ENCODE measurements at places on chromosomes 12 and 14.

DNA sequence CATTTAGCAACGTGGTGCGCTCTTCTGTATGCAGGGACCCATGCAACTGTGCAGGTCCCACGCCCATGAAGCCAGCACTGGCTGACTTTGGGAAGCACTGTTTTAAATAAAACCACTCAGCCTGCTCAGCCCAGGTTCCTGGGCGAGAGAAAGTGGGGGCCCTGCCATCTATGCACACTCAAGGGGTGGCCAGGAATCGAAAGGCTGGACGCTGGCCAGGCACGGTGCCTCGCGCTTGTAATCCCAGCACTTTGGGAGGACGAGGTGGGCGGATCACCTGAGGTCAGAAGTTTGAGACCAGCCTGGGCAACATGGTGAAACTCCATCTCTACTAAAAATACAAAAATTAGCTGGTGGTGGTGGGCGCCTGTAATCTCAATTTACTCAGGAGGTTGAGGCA, 179.9 kb upstream of the TBX3 start:
- DNase-seq: no peak

- no peak for DNase-seq
Measured at GRCh38 chr14:46063872-46064271, 587.7 kb downstream of the RPL10L start.

DNA sequence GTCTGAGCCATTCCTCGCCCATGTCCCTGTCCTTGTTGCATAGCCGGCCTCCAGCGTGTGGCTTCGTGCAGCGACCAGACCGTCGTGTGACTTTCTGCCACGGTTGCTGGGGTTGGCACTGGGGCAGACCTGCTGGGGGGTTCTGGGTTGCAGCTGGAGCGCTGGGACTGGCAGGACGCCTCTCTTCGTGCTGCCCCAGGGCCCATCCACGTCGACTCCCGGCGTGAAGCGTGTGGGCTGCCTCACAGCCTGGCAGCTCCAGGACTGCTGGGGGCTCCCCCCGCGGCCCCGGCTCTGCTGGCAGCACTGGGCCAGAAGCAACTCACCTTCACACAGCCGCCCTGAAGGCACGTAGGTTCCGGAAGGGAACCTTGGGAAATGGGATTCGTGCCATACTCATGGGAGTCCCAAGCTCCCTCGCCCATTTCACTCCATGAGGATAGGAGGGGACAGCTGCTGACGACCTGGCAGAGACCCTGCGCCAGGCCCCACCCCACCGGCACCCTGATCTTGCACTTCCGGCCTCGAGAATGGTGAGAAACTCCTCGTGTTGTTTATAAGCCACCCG, 51.9 kb downstream of the GALNT9 start:
- DNase-seq: no peak

GRCh38 chr14:72120315-72120714, 188.1 kb downstream of the RGS6 start:
- DNase-seq: no peak

DNA sequence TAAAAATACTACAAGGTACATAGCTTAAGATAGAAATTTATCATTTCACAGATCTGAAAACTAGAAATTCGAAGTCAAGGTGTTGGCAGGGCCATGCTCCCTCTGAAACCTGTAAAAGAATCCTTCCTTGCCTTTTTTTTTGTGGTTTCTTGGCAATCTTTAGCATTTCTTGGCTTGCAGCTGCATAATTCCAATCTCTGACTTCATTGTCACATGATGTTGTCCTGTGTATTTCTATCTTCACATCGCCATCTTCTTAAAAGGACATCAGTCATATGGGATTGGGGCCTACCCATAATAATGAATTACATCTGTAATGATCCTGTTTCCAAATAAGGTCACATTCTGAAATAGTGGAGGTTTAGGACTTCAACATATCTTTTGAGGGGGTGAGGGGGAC, 250.4 kb downstream of the TMTC2 start:
- no peak for DNase-seq

DNA sequence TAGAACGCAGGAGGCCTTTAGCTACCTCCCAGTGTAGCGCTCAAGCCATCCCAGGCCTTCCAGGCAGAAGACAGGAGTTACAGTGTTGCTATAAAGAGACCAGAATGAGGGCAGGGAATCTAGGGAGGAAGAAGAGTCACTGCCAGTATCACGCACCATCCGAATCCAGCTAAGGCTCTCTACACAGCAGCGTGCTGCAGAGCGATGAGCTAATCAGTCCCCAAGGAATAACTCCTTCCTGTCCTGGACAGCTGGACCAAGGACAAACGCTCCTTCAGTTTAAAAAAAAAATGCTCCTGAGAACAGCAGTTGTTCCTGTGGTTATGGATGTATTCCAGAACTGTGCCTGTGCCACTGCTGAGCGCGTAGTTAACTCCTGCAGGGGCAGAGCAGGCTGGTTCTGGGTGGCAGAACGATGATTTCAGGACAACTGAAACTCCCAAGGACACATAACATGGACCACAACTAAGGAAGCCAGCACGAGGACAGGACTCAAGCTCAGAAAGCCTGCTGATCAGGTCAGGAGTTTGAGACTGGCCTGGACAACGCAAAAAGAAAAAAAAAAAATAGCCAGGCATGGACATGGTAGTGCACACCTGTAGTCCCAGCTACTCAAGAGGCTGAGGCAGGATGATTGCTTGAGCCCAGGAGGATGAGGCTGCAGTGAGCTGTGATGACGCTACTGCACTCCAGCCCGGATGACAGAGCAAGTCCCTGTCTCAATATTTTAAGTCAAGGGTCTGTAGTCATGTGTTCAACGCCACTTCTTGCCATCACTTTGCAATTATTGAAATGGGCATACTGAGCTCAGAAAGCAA, 2.6 kb downstream of the IFFO1 start:
- no peak for DNase-seq

DNA sequence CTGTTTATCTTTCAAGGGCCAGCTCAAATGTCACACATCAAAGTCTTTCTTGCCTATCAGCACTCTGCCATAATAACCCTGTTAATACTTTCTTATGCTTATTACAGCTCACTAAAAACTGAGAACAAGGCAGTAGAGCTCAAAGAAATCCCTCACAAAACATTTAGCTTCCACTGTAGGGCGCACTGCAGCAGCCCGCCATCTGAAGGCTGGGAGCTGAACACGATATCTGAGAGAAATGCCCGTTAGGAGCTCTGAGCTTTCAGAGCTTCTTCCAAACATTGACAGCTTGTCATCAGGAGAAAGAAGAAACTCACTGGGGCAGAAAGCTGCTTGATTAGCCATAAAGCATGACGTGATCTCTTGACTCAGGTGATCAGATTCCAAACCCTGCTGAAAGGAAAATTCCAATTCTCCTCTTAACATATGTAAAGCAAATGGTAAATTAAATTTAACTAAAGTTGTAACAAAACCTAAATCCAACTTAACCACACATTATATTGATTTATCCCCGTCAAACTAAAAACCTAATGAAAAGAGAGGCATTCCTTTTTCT, 175.7 kb downstream of the C12orf50 start:
- DNase-seq: no peak

- peak; percentile 50 for DNase-seq
Measured at GRCh38 chr12:111438481-111438880, 32.8 kb downstream of the SH2B3 start.

- no peak for DNase-seq
Measured at GRCh38 chr12:98185606-98186005, 329.8 kb upstream of the TMPO start.

DNA sequence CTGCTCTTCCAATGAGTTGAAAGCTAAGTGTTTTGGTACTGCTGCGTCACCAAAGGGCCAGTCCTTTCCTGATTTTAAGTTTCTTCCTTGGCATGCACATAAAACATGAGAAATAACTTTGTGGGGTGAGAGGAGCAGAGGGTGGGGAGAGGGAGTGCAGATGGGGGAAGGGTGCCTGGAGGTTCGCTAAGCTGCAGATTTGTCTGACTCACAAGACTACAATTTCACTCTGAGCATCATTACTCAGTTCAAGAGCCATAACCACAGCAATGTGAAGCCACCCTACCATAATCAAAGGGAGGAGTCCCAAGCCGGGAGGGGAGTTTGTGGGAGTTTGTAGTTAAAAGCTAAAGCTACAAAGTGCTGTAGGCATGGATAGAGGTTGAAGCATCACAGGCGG, 136.1 kb downstream of the ANO2 start:
- no peak for DNase-seq

GRCh38 chr12:71160585-71160984, 2.8 kb upstream of the TSPAN8 start:
- no peak for DNase-seq

DNA sequence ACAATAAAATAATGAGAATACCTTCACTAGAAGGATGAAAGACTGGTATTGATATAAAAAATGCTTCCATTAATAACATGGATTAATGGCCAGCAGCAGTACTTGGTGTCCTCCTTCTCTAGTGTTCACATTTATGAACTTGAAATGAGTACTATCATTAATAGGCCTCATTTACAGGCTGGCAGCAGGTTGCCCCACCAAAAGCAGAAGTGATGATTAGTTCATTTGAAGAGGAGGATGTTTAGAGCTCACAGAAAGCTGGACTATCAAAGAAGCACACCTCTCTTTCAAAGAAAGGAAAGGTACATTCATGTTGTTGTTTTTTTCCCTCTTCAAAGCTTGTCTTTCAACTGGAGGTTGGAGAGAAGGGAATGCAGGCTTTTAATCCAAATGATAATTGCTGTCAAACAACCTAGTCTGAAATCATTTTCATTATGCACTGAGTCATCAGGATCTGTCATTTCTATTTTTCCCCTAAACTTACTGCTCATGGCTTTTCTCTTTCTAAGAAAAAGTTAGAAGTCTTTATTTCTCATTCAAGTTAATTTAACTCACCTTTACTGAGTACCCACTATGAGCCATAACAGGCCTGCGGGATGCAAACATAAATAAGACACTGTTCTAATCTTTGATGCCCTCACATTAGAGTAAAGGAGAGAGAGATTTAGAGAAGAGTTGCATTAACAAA, 157.9 kb upstream of the GRIP1 start:
- no peak for DNase-seq

GRCh38 chr12:123761841-123762714, at the start of gene DNAH10:
Gene DNAH10 (plus strand): TSS chr12:123762301. CDS start chr12:123762337, 36 bp downstream.
- DNase-seq: no peak

DNA sequence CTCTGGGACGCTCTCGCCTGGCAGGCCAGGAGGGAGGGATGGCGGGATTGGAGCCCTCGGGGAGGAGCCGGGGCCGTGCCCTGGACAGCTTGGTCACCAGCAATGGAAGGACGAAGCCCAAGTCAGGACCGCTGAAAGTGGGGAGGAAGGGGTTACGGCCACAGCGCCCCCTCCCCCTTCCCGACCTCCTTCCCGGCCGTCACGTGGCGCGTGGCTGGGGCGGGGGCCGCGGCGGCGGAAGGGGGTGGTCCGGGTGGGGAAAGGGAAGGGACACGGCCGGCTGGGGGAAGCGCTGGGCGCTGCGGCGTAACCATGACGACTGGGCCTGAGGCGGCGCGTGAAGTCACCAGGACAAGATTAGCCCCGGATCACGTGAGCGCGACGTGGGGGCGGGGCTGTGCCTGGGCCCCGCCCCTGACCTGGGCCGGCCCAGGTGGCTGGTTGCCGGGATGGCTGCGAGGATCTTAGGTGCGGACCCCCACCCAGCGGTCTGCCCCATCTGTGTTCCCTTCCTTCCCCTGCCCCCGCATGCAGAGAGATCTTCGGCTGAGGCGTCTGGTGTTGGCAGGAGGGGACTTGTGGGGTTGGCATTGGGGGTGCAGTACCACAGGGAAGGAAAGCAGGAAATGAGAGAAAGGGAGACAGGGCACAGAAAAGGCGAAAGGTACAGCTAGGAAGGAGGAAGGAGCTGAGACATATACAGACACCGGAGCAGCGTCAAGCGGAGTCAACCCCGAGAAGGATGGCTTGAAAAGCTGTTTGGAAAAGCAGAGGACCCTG, 6.2 kb downstream of the MAP3K12 start:
- peak; percentile 77 for DNase-seq

- DNase-seq: no peak
Measured at GRCh38 chr14:49946320-49947141, 53.6 kb downstream of the ARF6 start.

DNA sequence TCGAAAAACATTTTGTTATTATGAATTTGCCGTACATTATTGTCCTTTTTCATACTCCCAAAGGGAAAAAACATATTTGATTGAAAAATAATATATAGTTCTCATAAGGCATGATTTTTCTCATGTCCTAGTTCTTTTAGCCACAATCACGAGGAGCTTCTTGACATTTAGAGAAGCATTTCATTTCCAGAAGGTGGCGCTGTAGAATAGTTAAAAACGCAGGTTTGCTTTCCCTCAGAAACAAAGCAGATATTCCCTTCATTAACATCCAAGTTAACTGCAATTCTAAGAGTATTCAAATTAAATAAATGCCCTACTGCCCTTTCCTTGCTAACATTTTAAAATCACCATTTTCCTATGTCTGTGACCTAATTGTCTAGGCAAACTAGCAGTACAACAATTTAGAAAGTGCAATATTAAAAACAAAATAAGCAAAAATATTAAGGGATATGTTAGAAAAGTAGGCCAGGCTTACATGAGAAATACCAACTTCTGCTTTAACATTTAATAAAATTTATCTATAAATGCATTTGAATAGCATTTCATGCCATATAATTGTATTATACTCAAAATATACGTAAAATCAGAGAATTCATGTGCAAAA, 10.9 kb upstream of the PIK3C2G start:
- no peak for DNase-seq

- DNase-seq: no peak
Measured at GRCh38 chr14:36096090-36096489, 80.4 kb downstream of the PTCSC3 start.

DNA sequence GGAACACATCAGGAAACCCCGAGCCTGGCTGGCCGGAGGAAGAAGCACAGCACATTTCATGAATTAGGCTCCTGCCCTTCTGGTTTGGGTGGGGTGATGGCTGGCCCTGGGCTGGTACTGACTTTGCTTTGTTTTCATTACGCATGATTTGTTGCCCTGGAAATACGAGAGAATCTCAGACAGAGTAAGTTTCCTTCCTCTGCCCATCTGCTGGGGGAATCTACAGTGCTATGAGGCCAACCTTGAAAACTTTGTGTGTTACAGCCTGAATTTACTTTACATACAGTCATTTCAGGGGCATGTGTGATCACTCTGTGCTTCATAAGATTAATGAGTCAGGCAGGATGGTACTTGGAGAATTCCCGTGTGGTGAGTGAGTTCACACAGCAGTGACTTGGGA, 20.5 kb upstream of the SLC5A8 start:
- no peak for DNase-seq

DNA sequence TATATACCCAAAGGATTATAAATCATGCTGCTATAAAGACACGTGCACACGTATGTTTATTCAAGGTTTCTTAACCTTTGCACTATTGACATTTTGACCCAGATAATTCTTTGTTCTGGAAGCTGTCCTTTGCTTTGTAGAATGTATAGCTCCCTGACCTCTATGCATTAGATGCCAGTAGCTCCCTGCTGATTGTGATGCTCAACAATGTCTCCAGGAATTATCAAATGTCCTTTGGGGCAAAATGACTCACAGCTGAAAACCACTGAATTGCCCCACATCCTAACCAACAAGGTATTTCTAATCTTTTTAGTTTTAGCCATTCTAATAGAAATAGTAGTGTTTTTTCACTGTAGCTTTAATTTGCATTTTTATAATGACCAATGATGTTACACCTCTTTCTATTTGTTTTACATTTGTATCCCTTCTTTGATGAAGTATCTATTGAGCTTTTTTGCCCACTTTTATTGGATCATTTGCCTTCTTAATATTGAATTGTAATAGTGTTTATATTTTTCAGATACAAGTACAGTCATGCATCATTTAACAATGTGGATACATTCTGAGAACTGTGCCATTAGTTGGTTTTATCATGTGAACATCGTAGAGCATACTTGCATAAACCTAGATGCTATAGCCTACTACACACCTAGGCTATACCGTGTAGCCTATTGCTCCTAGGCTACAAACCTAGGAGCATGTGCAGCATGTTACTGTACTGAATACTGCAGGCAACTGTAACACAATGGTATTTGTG, 10.4 kb upstream of the NOPCHAP1 start:
- DNase-seq: no peak
